ENCODE measurements at places on chromosomes 3 and 15.

DNA sequence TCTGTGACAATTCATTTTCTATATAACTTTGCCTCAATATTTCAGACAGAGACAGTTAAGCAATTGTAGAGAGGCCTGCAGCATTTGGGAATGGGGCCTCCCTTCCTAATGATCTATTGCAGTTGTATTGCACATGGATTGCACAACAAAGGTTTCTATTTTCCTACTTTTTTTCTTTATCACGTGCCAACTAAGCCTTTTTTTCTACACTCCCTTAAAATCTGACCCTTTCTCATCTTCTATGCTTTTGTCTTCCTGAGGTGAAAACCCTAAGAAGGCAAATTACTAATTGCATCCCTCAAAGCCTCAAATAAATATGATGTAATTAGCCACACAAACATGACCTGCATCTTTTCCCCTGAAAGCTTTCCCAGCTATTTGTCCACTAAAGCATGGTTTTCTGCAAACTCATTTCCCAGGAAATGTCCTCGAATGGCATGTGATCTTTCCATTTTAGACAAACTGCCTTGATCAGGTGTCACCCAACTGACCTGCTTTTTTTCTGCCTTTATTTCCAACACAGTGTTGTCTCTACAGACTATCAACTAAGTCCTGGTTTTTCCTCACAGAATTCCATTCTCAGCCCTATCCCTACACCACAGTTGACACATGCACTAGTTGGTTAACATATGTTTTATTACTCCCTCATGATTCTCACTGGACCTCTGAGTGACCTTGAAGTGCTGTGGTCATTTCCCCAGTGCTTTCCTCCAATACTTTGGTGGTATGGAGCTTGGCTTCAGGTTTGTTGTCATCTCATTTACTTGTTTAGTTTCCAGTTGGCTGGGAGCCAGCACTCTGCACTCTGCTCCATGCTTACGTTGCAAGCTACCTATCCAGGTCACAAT lies 31.9 kb upstream of the TSC22D2 start:
- peak; percentile 29 for DNase-seq

GRCh38 chr3:72696815-72697214 lies 151.4 kb downstream of the SHQ1 start:
- DNase-seq, result no peak

- DNase-seq, result no peak
These were observed 54.6 kb downstream of the TM4SF4 start for GRCh38 chr3:149529099-149529498.

GRCh38 chr3:129345971-129346370 lies 67.3 kb downstream of the HMCES start:
- peak; percentile 46 for DNase-seq

DNA sequence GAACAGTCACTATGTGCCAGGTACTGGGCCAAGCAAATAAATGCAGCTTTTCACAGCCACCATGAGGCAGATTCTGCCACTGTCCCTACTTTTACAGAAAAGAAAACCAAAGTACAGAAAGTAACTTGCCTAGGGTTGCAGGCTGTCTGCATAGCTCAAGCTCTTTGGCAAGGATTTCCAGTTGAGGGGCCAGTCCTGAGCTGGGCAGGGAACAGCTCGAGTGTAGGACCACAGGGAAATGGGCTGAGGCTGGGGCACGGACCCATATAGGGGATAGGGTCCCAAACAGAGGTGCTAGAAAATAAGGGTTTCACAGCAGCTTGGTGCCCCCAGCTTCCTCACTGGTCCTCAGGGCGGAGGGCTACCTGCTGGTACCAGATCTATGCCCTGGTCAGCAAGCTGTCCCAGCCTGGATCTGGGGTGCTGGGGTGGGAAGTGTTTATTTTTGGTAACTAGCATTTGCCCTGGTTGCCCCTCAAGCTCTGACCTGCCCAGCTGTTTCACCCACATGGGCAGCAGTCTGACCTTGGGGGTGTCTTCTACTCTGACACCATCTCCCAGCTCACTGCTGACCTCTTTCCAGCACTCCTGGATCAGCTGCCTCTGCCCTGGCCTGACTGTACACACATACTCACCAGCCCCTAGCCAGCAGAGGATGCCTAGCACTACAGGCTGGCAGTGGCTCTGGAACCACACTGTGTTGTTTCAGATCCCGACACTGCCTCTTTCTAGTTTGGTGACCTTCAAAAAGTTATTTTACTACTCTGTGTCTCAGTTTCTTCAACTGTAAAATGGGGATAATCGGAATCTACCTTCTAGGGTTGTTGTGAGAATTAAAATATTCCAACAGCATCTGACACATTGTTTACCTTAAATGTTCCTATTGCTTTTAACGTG lies 16.2 kb downstream of the MRAS start:
- DNase-seq, result no peak

GRCh38 chr3:122794779-122795673 lies at the start of gene SLC49A4:
Gene SLC49A4, plus strand, starts transcription at chr3:122795069. Its CDS starts 124 bp downstream, at chr3:122795193.
- DNase-seq, result peak; percentile 80

DNA sequence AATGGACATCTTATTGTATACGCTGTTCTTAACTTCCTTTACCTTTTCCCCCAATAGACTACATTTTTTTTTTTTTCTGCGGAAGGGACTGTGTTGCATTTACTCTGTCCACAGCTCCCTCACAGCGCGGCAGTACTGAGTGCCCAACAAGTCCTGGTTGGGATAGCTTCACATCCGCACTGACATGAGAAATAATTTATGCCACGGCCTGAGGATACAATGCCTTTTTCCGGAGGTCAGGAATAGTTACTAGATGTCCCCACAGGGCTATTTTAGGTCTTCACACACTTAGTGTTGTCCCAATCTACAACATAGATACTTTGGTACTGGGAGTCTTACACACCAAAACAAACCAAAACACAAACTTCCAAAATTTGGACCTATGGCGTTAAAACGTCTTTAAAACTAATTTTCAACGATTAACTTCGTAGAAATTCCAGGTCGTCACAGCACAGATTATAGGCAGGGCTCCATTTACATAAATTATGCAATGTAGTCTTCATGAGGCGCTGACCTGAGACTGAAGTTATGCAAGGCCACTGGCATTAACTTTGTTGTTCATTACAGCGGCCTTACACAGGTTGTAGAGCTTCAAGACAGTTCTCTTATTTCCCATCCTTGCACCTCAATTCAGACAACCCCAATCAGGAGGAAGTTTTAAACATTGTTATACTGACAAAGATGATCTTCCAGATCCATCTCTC lies 989 bp upstream of the PPIB start:
- no peak for DNase-seq

GRCh38 chr15:101481917-101482525 lies 7.5 kb downstream of the PCSK6 start:
- DNase-seq, result no peak

DNA sequence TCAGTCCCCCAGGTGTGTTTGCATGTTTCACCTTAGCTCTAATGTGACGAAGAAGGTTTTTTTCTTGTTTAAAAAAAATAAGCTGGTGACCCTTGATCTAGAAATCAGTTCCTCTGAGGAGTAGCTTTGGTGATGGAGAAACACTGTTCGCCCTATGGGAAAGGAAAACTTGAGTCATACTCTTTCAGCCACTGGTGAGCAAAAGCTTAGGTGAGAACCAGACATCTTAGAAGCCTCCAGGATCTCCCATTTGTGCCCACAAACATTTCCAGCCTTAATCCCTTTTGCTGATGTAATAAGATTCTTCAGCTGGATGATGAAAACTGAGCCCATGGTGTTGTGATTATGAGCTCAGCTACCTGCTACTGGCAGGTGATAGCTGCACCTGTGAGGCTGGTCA lies 37.8 kb downstream of the SLC27A2 start:
- DNase-seq, result peak; percentile 39

DNA sequence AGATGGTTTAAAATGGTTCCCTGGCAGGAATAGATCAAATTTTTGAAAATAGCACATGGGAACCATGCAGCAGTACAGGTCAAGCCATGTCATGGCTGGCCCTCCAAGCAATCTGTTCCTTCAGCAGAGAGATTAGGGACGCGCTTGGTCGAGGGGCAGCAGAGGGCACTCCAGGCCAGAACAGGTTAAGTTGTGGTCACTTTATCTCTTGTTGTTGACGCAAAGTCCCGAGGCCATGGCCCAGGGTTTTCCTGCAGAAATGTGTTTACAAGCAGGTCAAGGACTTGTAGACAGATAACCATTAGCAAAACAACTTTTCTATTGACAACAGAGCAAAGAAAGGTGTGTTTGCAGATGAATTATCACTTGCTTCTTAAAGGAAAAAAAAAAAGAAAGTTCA lies 570.0 kb upstream of the NR2F2 start:
- peak; percentile 12 for DNase-seq

GRCh38 chr3:46615050-46615775 lies 2.9 kb downstream of the FAM240A start:
- no peak for DNase-seq

All from EH (cell line).